ENCODE measurements at places on chromosomes 1 and 21. TPM values are rescaled to one million over a fixed set of nuclear protein-coding genes. Genes with fewer than 3 reads are reported as not detected.

Gene OR2T33
- 7.0 TPM for total RNA-seq

Gene LCE3E
- not detected for total RNA-seq

Gene CXADR
- total RNA-seq, result 0.81 TPM

Gene HCN3
- 4.6 TPM for total RNA-seq

Gene HHAT
- 15.1 TPM for total RNA-seq

Gene GUCA2A
- total RNA-seq, result not detected

Gene MYBPH
- not detected for total RNA-seq

Gene CFHR5
- total RNA-seq, result under 0.01 TPM

Gene DNAJC11
- 14.5 TPM for total RNA-seq

Gene CYP4B1
- not detected for total RNA-seq

Gene DNASE2B
- not detected for total RNA-seq

Gene RCSD1
- 218 TPM for total RNA-seq

Gene SLC25A34
- 1.3 TPM for total RNA-seq

Gene KRTAP19-1
- total RNA-seq, result not detected

Gene MEX3A
- total RNA-seq, result 3.2 TPM

Gene PSMB2
- total RNA-seq, result 14.3 TPM

Gene ACADM
- total RNA-seq, result 14.8 TPM

Gene DLGAP3
- total RNA-seq, result 0.27 TPM

Gene CRYBG2
- total RNA-seq, result under 0.01 TPM

Gene ARHGAP30
- total RNA-seq, result 94.5 TPM

Gene APOBEC4
- total RNA-seq, result not detected

Gene RGSL1
- total RNA-seq, result not detected

Gene RAD54L
- 3.0 TPM for total RNA-seq

Gene MATN1
- 2.7 TPM for total RNA-seq

All from hematopoietic multipotent progenitor cell (in vitro differentiated cells).